CD8-positive, alpha-beta memory T cell (primary cell): ENCODE measurements at places on chromosomes 5 and 9.

DNA sequence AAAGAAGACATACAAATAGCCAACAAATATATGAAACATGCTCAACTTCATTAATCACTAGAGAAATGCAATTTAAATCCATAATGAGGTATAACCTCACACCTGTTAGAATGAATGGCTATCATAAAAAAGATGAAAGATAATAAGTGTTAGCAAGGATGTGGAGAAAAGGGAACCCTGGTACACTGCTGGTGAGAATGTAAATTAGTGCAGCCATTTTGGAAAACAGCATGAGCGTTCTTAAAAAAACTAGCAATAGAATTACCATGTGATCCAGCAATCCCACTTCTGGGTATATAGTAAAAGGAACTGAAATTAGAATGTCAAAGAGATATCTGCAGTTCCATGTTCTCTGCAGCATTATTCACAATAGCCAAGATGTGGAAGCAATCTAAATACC, 64.2 kb upstream of the CEP78 start:
- H3K36me3 ChIP-seq: no peaks in the 10 kb centered on the region
- H3K27ac ChIP-seq: no peak overlapping the region
- H3K27me3 ChIP-seq: no peaks in the 10 kb centered on the region
- H3K4me3 ChIP-seq: no peak overlapping the region

DNA sequence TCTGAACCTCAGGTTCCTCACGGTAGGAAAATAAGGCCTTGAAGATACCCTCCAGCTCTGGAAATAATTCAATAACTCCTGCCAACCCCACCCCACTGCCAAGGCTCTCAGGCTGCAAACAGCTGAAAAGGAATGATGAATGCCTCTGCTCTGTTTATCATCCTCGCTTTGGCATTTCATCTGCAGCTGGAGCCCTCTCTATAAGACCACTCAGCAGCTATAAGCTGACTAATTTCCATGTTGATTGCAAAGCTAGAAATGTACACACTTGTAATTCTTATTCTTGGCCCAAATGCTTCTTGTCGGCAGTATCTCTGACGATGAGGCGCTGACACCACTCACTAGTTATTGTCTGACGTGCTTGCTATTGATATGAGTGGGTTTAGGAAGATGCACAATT, 408.4 kb upstream of the NMUR2 start:
- H3K4me3 ChIP-seq: no peak overlapping the region
- H3K27ac ChIP-seq: no peak overlapping the region

GRCh38 chr5:142869886-142870285, 99.7 kb downstream of the ARHGAP26 start:
- H3K27me3 ChIP-seq: no peaks in the 10 kb centered on the region
- no peak overlapping the region for H3K4me3 ChIP-seq
- no peak for DNase-seq
- peaks cover 3% of the 10 kb centered on the region for H3K36me3 ChIP-seq

DNA sequence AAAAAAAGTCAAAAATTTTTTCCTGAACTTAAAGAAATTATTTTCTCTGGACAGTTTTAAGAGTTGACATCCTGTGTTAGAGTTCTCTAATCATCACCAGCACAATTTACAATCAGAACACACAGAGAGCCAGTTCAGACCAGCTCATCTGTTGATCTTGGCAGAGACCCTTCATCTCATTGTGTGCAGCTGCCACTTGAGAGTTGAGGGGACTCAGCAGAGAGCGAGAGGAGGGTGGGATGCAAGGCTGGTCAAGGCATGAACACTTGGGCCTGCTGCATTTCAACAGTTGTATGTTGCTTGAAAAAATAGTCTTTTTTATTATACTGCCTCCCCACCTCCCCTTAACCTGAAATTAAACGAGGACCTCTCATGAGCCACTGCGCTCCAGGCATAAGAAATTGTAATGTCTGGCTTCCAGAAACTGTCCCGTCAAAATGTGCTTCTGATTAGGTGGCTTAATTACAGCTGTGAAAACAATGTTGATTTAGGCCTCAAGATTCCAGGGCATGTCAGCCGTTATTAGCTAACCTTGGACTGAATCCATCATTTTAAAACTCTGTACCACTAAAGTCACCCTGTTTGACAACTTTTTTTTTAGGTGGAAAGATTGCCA, 383.6 kb downstream of the CCDC171 start:
- no peaks in the 10 kb centered on the region for H3K36me3 ChIP-seq
- H3K27ac ChIP-seq: no peak overlapping the region
- no peak overlapping the region for H3K4me3 ChIP-seq
- no peaks in the 10 kb centered on the region for H3K4me1 ChIP-seq
- no peaks in the 10 kb centered on the region for H3K27me3 ChIP-seq

DNA sequence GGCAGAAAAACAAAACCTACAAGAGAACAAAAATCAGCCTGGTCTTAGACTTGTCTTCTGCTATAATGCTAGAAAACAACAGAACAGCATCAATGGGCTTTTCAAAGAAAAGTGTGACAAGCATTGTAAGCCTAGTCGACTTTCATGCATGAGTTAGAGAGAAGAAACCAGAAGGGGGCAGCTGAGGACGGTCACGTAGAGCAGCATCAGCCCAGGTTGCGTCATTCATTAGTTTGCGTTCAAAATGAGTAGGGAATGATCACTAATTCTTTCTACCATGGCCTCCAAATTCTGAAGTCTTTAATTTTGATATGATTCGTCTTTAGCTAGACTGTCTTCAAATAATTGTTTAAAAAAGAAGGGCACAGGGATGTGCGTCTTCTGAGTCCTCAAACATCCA, 4.7 kb upstream of the ISCA1 start:
- no peak overlapping the region for H3K4me3 ChIP-seq
- H3K27me3 ChIP-seq: no peaks in the 10 kb centered on the region
- no peaks in the 10 kb centered on the region for H3K36me3 ChIP-seq
- no peak for DNase-seq
- H3K27ac ChIP-seq: no peak overlapping the region

DNA sequence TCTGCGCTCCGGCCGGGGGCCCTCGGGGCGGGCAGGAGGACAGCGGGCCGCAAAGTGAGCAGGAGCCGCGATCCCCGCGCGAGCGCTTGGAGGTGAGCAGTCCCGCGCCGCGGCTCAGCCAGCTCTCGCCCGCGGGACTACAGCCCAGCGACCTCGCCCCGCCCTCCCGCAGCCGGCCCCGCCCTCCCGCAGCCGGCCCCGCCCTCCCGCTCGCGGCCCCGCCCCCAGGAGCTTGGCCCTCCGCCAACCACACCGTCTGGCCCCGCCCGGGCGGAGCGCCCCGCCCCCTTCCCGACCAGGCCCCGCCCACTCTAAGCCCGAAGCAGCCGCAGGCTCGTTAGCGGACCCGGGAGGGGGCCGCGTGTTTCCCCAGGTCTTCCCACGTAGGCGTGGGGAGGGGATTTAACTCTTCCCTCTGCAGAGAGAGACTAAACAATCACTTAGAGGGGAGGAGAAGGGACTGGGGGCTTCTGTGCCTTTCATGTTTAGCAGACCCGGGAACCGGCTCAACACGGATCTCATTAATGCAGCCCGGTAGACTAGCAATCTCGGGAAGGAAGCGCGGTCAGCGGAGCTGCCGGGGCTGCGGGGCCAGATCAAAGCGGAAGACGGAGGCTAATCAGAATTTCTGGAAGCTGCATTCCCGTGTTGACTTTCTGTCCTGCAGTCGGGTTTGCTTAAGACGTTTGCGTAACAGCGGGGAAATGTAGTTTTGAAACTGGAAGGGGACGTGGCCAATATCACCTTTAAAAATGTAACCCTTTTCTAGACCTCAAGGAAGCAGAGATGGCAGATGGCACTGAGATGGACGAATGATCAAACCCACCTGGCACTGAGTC, at the start of gene MYO10:
MYO10 (minus strand) TSS at position 139 of the 839 bp plus-strand sequence. CDS start 480 bp downstream, outside the sequence.
- no peak within 1 kb of the TSS for H3K4me3 ChIP-seq
- no peak for DNase-seq
- no peaks in the 10 kb centered on the region for H3K36me3 ChIP-seq
- no peak within 1 kb of the TSS for H3K27ac ChIP-seq

DNA sequence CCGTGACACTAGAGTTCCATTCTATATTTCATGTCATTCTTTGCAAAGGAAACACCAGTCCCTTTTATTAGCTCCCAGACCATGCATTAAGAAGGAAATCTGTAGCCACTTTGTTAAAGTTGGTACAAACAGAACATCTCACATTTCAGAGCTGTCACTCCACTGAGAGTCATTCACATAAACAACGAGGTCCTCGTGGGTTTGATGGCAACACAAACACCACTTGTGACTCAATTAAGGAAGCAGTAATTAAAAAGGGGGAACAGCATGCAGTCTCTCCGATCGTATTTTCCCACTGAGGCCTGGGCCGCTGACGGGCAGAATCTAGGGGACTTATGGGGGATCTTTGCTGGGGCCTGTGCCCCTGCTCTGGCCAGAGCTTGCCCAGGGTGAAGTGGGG, 94.2 kb upstream of the ZNF618 start:
- H3K36me3 ChIP-seq: no peaks in the 10 kb centered on the region
- H3K27me3 ChIP-seq: no peaks in the 10 kb centered on the region
- H3K27ac ChIP-seq: no peak overlapping the region
- no peak for DNase-seq
- H3K4me3 ChIP-seq: no peak overlapping the region

DNA sequence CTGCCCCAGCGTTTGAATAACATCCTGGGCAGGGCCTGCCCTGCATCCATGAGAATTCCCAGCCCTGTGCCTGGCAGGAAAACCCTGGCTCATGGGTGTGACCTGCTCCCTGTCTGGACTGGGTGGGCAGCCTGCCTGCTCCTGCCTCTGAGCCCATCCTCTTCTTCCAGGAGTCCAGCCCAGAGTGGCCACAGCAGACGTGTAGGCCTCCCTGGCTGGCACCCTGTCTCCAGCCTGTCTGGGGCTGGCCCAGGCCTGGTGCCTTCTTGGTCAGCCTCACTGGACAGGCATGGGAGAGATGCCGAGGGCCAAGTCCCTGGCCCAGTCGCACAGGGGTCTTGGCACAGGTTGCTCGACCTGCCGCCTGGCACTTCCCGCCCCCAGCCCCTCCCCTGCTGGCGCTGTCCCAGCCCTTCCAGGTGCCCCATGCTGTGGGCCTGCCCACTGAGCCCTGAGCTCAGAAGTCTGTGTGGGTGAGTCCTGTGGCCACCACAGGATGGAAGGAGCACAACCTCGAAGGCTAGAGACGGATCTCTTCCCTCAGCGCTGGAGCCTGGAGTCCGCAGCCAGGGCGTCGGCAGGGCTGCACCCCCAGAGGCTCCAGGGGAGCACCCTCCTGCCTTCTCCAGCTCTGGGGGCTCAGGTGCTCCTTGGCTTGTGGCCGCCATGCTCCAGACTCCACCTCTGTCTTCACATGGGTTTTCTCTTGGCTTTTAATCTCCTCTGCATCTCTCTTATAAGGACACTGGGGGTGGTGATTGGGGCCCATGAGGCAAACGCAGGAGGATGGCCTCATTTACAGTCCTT, 11.8 kb upstream of the COL5A1 start:
- H3K27ac ChIP-seq: no peak overlapping the region
- no peak overlapping the region for H3K4me3 ChIP-seq

DNA sequence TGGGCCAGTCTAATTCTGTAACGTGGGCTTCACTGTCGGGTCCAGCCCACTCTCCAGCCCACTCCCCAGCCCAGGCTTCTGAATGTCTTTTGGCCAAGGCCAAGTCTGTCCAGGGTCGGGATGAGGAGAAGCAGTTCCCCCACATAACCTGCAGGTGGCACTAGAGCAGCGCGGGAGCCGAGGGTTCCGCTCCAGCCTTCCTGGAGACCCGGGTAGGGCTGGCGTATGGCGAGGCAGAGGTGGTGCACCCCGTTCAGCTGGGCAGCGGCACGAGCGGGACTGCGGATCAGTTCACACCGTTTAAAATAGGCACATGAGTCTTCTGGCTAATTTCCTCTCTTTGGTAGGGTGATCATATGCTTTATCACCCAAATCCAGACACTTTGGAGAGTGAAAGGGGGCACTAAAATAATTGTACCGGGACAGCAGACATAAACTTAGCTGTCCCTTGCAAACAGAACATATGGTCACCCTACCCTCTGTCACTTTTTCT, 185.9 kb downstream of the MSX2 start:
- no peaks in the 10 kb centered on the region for H3K27me3 ChIP-seq
- H3K4me1 ChIP-seq: no peaks in the 10 kb centered on the region
- H3K27ac ChIP-seq: no peak overlapping the region
- no peak for DNase-seq

DNA sequence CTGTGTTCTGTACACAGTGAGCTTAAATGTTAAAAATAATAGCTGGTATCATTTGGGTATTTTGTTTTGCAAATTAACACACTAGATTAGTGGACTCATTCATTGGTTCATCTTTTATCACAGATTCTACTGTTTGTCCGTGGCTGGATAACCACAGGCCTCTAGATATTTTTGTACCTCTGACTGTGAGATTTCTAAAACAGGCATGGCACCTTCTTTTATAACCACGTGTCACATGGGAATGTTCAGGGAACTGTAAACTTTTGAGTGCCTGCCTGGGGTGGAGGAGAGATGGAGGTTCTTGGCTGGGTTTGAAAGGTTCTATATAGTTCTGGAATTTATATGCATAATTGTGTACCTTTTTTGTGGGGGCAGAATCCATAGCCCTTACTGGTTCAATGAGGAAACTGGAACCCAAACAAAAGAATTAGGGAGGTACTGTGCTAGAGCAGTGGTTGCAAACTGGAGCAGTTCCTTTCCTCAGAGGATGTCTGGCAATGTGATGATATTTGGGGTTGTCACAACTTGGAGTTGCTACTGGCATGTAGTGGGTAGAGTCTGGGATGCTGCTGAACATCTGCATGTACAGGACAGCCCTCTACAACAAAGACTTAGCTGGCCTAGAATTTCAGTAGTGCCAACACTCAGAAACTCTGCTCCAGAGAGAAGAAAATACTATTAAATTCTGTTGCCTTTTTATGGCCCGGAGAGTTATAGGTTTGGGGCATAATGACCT, 16.9 kb downstream of the TLE4 start:
- no peak overlapping the region for H3K4me3 ChIP-seq
- H3K27me3 ChIP-seq: no peaks in the 10 kb centered on the region
- no peak overlapping the region for H3K27ac ChIP-seq
- H3K36me3 ChIP-seq: no peaks in the 10 kb centered on the region

DNA sequence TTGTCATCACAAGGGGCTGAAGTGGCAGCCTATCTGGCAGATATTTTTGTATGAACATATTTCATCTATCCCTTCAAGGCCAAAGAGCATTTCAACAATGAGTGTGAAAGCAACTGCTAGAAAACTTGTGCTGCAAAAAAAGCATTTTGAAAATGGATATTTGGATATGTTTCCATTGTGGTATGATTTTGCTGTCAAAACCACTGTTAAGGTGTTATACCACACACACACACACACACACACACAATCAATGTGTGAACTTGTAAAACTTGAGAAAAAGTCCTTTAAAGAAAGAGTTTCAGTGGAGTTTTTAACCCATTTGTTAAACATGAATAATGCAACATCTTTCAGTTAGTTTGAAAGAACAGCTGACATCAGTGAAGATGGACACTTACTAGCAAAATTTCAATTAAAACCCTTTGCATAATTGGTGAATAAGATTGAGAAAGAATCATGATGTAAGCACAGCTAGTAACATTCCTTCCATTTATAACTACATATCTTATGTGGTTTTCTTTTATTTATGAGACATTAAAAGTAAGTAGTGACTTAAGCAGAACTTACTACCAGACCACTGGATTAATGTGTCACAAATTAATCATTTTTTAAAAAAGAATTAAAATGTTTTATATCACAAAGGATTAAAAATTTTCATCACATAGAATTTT, 182.6 kb upstream of the GNA14 start:
- H3K27me3 ChIP-seq: no peaks in the 10 kb centered on the region
- no peaks in the 10 kb centered on the region for H3K4me1 ChIP-seq
- no peak overlapping the region for H3K4me3 ChIP-seq
- no peak overlapping the region for H3K27ac ChIP-seq
- no peak for DNase-seq
- H3K36me3 ChIP-seq: no peaks in the 10 kb centered on the region
